Activated naive CD8-positive, alpha-beta T cell treated with anti-CD3 and anti-CD28 coated beads, Interleukin-2, amount 50 U/mL, for 16 hours (primary cell): ENCODE measurements at places on chromosomes 16 and 17.

DNA sequence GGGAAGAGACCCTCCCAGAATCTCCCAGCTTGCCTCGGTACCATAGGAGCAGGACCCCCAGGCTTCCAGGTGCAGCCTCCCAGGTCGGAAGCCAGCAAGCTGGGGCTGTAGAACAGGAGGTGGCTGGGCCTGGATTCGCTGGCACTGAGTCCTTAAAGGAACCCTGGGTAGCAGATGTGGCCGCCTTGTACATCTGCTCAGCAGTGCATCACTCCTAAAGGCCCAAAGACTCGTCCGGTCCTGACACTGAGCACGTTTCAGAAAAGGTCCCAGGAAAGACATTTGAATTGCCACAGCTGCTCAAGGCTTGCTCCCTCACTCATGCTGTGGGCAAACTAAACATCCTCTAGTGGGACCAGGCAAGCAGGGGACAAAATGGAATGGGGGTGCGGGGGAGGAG is 172.8 kb downstream of the RAB11FIP4 start:
- DNase-seq = no peak

DNA sequence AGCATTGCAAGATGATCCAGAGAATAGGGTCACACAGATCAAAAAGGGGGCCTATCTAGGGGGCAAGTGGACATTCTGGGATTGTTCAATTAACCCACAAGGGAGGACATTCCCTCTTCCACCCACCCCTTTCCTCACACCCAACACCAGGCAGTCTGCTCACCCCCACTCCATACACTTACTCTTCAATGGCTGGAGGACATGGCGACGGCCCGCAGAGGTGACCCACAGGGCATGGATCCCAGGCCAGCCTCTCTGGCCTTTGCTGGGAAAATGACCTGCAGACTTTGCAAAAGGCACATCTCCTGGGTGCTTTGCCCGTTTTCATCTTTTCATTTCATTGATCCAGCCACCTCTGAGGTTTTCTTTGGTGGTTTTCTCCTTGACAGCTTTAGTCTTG is 1.7 kb upstream of the CACNG5 start:
- DNase-seq = no peak

DNA sequence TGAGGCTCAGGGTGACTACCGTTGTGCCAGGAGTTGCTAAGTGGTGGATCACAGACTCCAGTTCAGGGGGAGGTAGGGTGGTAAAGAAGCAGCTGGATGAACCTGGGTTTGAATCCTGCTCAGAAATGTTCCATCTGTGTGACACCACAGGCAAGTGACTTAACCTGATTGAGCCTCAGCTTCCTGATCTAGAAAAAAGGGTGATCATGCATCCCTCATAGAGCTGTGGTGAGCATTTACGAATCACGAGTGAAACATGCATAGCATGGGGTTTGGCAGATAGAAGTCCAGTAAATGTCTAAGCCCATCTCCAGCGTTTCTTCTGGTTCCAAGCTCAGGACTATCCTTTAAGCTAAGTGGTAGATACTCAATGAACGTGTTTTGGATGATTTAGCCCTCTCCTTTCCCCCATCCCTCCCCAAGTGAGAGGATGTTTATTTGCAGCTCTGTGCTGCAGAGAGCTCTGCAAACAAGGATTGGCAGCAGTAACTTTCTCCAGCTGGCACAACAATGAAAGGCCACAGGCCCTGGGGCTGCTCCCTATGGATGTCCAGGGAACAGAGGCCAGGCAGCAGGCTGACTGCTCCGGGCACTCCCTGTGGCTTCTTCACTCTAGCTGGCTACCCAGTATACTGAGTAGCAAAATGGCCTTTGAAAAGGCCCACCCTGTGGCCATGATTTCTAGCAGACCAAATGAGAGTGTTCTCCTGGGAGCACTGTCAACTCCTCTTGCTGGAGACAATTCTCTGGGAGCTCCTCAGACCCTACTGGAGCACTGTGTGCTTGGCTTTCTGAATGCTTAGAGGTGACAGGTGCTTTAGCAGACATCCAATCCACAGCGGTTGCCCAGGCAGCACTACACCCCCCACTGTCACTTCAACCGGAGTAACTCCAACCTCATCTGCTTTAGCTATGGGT is 21.3 kb downstream of the CA4 start:
- DNase-seq = no peak

DNA sequence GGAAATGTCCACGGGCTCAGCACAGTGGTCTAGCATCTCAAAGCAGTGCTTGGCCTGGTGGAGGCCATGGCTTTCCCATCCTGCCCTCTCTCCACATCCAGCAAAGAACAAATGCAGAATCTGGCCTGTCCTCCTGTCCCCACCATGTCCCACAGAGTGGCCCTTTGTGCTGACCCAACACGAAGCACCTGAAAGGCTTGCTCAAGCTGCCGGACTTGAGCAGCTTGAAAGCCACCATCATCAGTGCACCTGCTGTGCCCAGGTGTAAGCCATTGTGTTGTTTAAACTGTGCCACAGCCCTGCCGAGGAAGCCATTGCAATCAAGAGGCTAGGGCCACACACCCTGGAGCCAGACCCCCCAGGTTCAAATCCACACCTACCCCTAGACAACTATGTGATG is 115.5 kb downstream of the SOCS1 start:
- DNase-seq = no peak

GRCh38 chr17:65609286-65609685 is 47.8 kb upstream of the AXIN2 start:
- no peak for DNase-seq

DNA sequence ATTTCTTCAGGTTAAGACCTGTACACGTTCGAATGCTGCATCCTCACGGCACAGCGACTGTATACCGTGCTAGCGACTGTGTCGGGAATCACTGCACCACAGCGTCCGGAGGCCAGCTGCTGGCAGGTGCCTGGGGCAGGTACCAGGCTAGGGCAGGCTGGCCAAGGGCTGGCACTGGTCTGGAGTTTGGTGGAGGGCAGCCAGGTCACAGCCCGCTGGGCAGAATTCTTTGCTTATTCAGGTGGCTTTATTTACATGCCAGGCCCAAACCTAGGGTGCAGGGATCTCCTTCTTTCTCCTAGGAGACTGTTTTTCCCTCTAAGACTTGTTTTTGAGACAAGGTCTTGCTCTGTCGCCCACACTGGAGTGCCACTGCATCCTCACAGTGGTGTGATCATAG is 37.9 kb downstream of the COTL1 start:
- no peak for DNase-seq

DNA sequence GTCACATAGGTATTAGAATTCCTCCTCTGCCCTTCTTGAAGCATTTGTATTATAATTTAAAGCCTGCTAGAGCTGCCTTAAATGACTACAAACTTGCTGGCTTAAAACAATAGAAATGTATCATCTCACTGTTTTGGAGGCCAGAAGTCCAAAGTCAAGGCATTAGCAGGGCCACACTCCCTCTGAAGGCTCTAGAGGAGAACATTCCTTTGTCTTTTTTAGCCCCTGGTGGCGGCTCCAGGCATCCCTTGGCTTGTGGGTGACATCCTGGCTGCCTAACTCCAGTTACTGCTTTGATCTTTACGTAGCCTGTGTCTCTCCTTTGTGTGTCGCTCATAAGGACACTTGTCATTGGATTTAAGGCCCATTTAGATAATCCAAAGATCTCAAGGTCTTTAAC is 186.6 kb upstream of the SALL1 start:
- no peak for DNase-seq
